Hair follicle dermal papilla cell (primary cell): ENCODE measurements at places on chromosomes 3 and 15. TPM values are rescaled to one million over a fixed set of nuclear protein-coding genes. Genes with fewer than 3 reads are reported as not detected.

CFAP91 gene
- 0.32 and 0.73 TPM in 2 replicates for total RNA-seq

BCHE gene
- 2.2 and 2.4 TPM in 2 replicates for total RNA-seq

RGMA gene
- 5.8 and 7.5 TPM in 2 replicates for total RNA-seq

TRH gene
- total RNA-seq: not detected in 2 replicates

GPR171 gene
- total RNA-seq: not detected in 2 replicates

RAB6B gene
- 0.61 and 0.81 TPM in 2 replicates for total RNA-seq

ZNF609 gene
- total RNA-seq: 24.2 and 27.6 TPM in 2 replicates

CD96 gene
- total RNA-seq: not detected in 2 replicates

DNAH1 gene
- 6.7 and 9.2 TPM in 2 replicates for total RNA-seq

ZNF654 gene
- 17.1 and 18.5 TPM in 2 replicates for total RNA-seq

RARRES1 gene
- 0.61 and 0.65 TPM in 2 replicates for total RNA-seq

CAPN3 gene
- total RNA-seq: 1.2 and 1.9 TPM in 2 replicates
